ENCODE measurements at places on chromosomes 6 and 20.

- no peak for DNase-seq
Measured at GRCh38 chr6:82144852-82145340, 102.6 kb downstream of the IBTK start.

DNA sequence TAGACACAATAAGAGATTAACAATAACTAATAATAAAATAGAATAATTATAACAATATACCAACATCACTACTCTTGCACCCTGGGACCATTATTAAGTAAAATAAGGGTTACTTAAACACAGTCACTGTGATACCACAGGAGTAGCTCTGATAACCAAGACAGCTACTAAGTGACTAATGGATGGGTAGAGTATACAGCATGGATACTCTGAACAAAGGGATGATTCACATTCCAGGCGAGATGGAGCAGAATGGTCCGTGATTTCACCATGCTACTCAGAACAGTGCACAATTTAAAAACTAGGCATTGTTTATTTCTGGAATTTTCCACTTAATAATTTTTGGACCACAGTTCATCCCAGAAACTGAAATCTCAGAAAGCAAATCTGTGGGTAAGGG lies 80.0 kb upstream of the FUT9 start:
- no peak for DNase-seq

GRCh38 chr20:41182296-41183212 lies 45.2 kb downstream of the PLCG1 start:
- no peak for DNase-seq

- no peak for DNase-seq
Measured at GRCh38 chr6:98782772-98783171, 51.6 kb upstream of the POU3F2 start.

- DNase-seq: no peak
Measured at GRCh38 chr6:44234101-44235025, 11.0 kb downstream of the SLC29A1 start.

- DNase-seq: no peak
Measured at GRCh38 chr6:164151161-164152120, 736.9 kb downstream of the QKI start.

All from GM06990 (cell line).